ENCODE measurements at places on chromosomes 5 and 9.

GRCh38 chr9:77251050-77251449, 73.7 kb downstream of the VPS13A start:
- no peak for DNase-seq

GRCh38 chr9:32716955-32717543, 66.3 kb upstream of the TMEM215 start:
- DNase-seq, result no peak

- no peak for DNase-seq
Measured at GRCh38 chr9:34430843-34431437, 27.4 kb downstream of the FAM219A start.

DNA sequence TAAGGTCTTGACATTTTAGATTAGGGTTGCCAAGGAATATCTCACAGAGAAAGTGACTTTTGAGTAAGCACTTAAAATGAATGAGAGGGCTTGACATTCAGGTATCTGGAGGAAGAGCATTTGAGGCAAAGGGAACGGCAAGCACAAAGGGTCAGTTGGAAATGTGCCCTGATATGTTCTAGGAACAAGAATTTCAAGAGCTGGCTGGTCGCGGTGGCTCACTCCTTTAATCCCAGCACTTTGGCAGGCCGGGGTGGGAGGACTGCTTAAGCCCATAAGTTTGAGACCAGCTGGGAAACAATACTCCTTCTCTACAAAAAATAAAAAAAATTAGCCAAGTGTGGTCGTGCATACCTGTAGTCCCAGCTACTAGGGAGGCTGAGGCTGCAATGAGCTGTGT, 16.5 kb downstream of the KIAA1958 start:
- DNase-seq, result no peak

DNA sequence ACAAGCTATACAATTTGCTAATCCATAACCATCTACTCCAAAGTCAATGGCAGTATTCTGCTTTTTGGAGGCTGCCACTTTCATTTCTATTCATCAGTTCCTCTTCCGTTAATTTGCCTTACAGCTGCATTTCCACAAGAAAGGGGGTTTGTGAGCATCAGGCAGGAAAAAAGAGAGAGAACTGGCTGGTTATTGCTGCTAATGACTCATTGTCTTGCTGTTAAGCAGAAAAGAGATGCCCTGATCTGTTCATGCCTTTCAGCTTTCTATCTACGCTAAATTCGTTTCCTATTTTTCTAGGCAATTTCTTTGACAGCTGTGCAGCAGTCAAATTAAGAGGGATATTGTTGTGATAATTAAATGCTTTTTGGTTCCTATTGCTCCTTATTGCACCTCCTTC, 65.9 kb upstream of the GNAQ start:
- no peak for DNase-seq

DNA sequence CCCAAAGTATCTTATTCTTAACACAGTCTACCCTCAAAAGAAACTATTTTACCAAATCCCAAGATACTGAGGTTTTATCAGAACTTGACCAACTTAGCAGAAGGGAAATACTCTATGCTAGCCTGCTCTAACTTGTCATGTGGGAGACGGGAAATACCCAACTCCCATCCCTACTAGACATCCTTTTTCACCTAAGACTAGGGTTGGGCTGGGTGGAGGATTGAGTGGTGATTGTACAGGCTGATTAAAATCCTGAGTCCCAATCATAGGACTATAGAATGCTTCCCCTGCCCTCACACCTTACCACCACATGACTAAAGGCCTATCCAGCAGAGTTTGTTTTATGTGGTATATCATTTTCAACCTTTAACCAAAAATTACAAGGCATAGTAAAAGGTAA, 786.5 kb downstream of the TAF11L14 start:
- DNase-seq, result no peak

DNA sequence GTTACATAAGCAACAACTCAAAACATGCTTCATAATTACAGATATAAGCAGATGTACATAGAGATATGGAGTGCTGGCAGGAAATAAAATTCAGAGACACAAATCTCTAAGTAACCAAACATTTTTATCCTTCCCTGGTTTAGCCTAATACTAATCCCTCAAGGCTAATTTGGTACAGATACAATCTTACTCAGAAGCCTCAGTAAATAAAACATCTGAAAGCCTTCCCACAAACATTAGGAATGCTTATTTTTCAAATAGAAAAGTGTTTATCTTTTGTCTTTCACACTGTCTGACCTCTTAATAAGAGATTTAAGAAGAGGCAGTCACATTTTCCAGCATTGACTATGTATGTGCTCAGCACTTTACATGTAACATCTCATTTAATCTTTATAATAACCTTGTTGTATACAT, 399.4 kb downstream of the ARRDC3 start:
- no peak for DNase-seq
